ENCODE measurements at places on chromosomes 7 and 10.
A peak's percentile ranks its signal among the peaks of the same experiment; 100 is the strongest.

- no peak for DNase-seq
Observed at GRCh38 chr10:123442901-123443300, 223.3 kb upstream of the GPR26 start.

- no peak for DNase-seq
Observed at GRCh38 chr10:45502458-45502857, 128.4 kb downstream of the ALOX5 start.

GRCh38 chr7:151897161-151897731 lies 20.3 kb upstream of the PRKAG2 start:
- peak; percentile 76 for DNase-seq

DNA sequence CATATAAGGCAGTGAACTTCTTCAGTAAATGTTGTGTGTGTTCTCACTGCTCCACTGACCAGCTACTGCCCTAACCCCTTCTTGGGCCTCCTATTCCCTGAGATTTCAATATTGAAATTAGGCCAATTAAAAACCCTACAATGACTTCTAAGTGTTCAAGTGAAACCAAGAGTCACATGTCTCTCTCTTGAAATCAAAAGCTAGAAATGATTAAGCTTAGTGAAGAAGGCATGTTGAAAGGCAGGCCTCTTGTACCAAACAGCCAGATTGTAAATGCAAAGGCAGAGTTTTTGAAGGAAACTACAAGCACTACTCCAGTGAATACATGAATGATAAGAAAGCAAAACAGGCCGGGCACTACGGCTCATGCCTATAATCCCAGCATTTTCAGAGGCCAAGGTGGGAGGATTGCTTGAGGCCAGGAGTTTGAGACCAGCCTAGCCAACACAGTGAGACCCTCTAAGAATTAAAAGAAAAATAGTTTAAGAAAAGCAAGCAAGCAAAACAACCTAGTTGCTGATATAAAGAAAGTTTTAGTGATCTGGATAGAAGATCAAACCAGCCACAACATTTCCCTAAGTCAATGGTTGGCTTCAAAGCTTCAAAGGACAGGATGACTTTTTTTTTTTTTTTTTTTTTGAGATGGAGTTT lies 22.3 kb downstream of the BRAF start:
- DNase-seq: no peak

Measured in HEK293T (cell line).